NCI-H1417 (cell line): ENCODE measurements at places on chromosomes 11 and 22.

DNA sequence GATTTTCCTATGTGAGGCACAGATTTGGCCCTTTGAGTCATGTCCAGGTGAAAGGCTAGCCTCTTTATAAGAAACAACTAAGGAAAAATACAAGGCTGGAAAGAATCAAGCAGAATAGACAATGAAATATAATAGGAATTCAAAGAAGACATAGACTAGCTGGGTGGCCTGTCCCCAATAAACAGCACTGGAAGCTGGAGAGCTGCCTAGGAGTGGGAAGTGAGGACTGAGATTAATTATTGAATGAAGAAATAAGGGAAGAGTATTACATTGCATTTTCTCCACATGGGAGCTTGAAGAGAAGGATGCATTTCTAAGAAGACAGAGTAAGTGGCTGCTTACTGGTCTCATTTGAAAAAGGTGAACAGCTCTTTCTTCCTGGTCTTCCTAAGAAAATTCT, 100.0 kb downstream of the CCDC34 start:
- no peak for DNase-seq

- no peak for DNase-seq
Observed at GRCh38 chr11:66548041-66548440, 1.3 kb downstream of the ACTN3 start.

- no peak for DNase-seq
Observed at GRCh38 chr11:77505956-77506355, 32.1 kb upstream of the PAK1 start.

DNA sequence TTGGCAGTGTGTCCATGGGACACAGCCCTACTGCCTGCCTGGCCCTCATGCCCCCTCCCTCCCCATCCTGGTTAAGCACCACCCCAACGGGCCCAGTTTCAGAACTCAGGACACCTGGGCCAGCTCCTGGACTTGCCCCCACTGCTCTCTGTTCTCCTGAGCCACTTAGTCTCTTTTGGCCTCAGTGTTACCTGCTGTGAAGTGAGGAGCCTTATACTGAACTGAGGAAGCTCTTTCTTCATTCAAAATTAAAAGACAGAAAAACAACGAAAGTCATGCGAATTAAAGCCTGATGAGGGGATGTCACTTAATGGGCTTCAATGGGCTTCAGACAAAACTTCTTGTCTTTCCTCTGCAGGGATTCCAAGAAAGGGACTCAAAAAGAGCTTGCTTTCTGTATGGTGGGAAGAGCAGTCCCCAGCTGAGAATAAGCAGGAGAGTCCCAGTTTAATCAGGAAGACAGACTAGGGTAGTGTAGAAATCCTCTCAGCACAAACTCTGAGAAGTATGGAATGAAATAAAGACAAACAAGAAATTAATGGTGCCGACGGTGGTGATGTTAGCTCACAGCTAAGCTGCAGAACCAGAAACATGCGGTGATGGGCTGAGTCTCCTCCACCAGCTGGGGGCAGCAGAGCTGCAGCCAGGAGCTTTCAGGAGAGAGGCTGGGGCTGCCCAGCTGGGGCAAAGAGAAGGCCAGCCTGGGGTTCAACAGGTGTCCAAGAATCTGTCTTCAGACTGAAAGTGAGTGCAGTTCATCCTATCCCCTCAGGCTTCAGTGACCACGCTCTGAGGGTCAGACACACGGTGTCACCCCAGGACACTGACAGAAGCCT, 101.0 kb downstream of the GGTLC2 start:
- no peak for DNase-seq

DNA sequence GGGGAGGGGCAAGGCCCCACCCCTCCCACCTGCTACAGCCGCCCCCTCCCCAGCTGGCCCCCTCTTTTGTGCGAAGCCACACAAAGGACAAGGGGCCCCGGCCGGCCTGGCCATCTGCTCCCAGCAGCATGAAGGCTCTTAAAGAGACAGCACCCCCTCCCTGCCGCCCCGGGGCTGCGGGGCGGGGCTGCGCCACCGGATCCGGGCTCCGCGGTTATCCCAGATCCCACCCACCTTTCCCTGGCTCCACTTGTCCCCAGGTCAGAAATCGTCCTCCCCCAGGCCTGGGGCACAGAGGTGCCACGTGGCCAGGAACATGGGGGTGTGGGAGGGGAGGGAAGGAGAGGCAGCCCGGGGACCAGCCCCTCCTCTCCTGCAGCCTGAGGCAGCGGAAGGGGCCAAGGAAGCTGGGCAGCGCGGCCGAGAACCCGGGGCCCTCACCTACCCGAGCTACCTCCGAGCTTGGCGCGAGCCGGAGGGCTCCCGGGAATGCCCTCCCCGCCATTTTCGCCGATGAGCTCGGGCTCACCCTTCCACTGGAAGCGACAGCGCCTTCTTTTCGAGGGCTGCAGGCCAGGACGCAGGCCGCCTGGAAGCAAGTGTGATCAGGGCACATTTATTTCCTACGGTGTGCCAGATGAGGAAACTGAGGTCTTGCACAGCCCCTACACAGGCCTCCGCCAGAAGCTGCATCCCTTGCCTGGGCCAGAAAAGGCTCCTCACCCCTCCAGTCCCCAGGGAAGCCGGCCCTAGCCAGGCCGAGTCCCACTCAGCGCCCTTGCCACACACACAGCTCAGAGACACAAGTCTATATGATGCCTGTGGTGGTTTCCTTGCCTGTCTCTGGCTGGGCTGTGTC, 2.5 kb upstream of the RCOR2 start:
- DNase-seq = peak; percentile 9

GRCh38 chr22:28788601-28789000, 11.8 kb downstream of the XBP1 start:
- no peak for DNase-seq

DNA sequence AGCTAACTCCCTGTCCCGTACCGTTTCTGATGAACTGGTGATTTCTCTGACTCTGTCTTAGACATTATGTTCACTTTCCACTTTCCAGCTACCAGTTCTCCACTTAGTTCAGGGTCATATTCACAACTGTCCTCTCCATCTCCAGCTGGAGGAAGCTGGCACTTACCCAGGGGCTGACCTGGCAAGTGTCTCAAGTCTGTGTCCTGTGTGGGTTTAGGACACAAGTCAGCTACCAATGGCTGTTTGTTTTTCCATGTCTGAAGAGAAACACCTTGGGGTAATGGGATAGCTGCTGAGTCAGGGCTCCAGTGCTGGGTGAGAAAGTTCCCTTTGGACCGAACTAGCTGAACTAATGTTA, 134.4 kb downstream of the CSNK2A3 start:
- DNase-seq = no peak

GRCh38 chr11:33642461-33643166, 58.0 kb downstream of the C11orf91 start:
- DNase-seq = no peak

GRCh38 chr11:123438131-123438627, 8.1 kb downstream of the GRAMD1B start:
- DNase-seq = no peak

- no peak for DNase-seq
Observed at GRCh38 chr11:45917286-45917622, 423 bp downstream of the PEX16 start.

DNA sequence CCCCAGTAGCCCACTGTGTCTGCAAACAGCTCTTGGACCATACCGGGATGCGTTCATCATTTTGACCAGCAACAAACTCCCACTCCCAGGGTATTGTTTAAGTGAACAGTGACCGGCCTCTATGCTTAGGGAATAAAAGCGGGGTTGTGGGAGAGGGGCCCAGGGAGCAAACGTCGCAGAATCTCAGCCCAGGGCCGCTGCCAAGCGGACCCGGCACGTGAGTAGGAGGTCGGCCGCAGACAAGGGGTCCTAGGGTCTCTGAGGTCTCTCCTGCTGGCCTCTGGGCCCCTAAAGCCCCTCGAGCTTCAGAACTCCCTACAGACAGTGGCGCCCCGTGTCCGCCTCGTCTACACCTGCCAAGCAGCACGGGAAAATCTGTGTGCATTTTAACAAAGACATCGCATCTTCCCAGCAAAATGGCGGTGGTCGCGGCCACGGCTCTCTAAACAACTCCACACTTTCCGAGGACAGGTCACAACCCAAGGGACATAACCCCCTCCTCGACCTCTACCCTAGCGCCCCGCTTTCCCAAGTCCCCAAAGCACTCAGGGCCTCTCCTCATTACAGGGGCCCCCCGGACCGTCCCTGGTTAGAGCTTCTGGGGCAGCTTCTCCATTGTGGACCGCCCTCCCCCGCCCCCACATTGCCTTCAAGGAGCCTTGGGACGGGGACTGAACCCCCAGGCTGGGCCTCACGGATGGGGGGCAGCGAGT, 3.9 kb upstream of the GCAT start:
- no peak for DNase-seq

GRCh38 chr11:11988099-11988651, 20.3 kb downstream of the DKK3 start:
- no peak for DNase-seq

DNA sequence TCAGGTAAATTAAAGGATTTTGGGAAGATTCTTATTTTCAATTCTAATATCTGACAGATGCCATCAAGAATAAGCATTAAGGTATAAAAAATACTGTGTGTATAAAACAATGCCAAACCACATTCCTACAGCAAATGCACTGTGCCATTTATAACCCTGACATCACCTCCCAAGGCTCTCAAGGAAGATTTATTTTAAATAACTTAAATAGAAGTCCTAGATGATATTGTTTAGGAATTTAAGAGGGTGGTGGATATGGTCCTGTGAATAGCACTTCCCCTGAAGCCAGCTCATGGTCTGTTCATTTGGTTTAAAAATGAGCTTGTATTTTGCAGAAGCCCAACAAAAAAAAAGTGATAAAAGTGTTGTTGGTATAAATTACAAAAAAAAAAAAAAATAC, 32.1 kb downstream of the PPIL2 start:
- no peak for DNase-seq

DNA sequence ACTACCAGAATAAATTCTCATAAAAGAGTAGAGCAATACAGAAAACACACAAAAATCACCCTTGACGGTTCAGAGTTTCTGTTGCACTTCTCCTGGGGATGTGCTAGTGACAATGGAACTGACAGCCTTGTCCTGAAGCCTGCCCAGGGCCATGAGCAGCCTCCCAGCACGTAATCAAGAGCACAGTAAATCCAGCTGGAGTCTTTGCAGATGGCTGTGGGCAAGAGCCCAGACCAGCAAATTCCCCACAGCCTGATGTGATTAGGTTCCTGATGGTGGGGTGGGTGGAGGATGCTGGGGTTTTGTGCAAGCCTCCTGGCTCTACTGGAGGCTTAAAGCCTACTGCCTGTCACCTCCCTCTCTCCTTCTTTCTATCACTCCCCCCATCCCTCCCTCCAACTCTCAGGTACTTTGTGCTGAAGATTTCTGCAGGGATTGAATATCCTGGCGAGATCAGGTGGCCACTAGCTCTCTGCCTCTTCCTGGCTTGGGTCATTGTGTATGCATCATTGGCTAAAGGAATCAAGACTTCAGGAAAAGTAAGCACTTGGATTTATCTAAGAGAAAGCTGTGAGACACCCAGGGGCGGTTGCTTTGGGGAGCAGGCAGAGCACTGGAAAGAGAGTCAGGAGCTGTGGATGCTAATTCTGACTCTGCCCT, 18.1 kb downstream of the SLC6A5 start:
- DNase-seq = no peak

- no peak for DNase-seq
Observed at GRCh38 chr11:64772303-64773018, 5.9 kb downstream of the SF1 start.

DNA sequence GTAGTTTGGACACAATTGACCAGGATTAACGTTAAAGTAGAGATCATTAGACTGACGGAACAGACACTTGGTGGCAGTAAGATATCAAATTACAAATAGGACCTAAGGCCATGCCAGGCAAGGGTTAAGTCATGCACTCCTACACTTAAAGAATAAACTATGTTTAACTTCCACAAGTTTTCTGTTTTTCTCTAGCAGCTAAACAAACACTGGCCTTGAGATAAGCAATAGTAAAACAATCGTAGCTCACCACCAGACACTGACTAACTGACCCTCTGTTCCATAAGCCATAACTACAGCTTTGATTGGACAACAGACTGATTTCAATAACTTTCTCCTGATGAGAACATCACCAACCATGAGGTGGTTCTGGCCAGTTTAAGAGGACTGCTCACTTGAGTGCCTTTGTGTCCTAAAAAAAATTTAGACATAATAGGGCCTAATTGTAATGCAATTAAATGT, 2.0 kb upstream of the CEP126 start:
- DNase-seq = no peak

DNA sequence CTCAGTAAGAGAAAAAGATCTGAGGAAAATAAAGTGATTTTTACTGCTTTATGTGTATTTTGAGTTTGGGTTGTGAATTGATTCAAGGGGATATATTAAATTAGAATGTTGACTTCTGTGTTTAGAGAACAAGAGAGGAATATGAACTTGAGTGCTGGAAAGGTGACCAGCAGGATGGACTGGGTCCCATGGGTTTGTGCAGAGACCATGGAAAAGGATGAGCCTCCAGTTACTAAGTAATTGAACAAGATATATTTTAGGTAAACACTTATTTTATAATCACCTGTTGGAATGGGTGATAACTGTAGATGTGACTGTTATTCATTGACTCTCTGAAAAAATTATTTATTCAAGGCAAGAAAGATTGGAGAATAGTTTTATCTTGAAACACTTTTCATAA, 82.0 kb upstream of the TOP3B start:
- DNase-seq = no peak

- no peak for DNase-seq
Observed at GRCh38 chr11:93727985-93728791, 13.1 kb downstream of the TAF1D start.

- no peak for DNase-seq
Observed at GRCh38 chr11:108944471-108945178, 279.8 kb downstream of the DDX10 start.

DNA sequence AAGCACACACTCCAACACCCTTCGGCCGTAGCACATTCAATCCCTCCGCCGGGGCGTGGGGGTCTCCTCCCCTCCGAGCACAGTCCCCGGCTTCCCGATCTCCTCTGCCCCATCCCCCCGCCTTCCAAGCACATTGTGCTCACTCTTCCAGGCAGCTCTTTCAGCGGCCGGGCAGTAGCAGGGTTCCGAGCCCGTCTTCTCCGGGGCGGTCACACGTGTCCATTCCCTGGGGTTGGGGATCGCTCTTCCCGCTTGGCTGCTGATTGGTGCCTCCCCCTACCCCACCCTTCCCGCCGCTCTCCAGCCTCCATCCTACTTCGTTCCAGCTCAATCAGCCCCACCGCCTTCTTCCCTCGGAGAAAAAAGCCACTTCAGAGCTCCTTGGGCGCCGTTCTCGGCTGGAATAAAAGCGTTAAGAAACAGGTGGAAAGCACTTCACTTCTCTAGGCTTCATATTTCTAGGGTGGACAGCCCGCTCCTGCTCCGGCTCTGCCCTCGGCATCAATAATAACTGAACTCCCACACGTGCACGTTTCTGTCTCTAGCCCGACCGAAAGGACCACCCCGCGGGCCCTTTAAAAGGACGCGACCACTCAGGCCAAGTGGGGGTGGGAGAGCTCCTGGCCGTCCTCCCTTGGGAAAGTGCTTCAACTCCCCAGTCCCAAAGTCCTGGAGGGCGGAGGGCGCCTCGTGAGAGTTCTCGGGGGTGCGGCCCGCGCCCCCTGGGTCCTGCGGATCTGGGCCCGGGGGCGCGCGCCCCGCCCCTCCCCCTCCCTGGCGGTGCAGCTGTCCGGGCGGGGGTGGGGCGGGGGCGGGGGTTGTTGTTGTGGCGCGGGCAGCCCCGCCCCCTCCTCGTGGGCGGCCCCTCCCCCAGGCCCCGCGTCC, 464 bp upstream of the CECR2 start:
- DNase-seq = peak; percentile 88

GRCh38 chr22:18148293-18148965, 1.5 kb upstream of the USP18 start:
- no peak for DNase-seq

- DNase-seq = no peak
Observed at GRCh38 chr11:59616396-59616982, 915 bp upstream of the OSBP start.

- no peak for DNase-seq
Observed at GRCh38 chr11:97617031-97617430, 1227.2 kb downstream of the JRKL start.

- DNase-seq = no peak
Observed at GRCh38 chr11:85809191-85809590, 1.8 kb downstream of the SYTL2 start.
